Astrocyte of the hippocampus (primary cell): ENCODE measurements at places on chromosomes 2 and 18.

DNA sequence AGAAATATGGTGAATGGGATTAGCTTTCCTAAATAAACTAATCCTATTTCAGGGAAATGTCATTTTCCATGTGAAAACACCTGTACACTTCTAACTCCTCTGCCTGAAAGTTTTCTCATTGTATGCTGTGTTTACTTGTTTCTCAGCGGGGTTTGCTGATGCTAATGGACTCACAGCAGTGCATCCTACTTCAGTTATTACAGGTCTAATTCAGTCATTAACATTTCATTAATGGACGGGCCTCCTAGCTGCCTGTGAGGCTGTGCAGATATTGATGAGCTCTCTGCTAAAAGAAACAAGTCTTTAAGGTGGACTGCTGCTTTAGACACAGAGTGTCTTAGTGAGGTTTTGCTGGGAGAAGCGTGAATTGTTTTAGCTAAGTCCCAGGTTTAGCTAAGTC, 1342.0 kb upstream of the ZEB2 start:
- DNase-seq: no peak

DNA sequence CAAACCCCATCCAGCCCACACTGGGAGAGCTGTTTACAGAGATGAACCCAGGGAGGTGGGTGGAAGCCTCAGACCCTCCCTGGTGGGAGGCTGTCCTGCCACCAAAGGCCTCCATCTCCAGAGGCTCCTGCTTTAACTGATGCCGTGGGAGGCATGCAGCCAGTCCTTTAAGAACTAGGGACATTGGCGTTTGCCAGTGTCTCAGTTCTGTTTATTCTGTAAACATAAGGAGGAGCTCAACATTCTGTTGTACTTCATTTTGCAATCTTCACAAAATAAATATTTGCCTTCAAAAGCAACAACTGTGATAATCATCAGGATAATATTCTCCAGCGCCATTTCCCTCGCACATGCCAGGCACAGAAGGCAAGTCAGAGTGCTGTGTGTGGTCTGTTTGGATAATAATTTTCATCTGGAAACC, 6.8 kb downstream of the EDAR start:
- DNase-seq: no peak

- DNase-seq: no peak
Measured at GRCh38 chr2:154914561-154914960, 216.1 kb downstream of the KCNJ3 start.

- peak; percentile 18 for DNase-seq
Measured at GRCh38 chr18:5463390-5463789, 80.4 kb downstream of the EPB41L3 start.

DNA sequence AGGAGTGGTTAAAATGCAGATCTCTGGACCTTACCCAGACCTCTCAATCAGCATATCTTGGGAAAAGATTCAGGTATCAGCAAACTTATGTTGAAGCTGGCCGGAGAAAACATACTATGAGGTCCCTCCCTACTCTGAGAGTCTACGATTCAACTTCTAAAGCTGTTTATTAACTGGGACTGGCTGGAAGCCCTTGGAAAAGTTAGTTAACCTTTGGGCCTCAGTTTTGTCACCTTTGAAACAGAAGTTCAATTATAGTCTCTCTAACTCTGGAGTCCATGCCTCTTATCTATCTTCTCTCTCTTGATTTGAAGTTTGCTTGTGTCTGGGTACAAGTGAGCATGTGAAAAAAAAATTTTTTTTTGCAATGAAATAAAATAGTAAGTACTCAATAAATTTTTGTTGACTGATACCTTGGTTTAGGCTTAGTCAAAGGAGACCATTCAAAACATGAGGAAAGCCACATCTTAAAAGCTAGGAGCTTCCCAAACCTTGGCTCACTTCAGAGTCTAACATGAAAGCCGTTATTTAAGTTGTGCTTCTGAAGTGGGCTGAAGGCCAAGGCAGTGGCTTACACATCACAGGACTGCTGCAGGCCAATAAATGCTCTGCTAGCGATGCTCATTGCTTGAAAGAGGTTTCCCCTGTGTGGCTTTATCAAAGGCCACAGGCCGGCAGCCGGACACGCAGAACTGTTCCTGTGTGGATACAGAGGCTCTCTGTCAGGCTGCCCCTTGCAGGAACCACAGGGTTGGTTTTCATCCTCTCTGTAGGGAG, 110.6 kb upstream of the FAM136A start:
- DNase-seq: peak; percentile 33

DNA sequence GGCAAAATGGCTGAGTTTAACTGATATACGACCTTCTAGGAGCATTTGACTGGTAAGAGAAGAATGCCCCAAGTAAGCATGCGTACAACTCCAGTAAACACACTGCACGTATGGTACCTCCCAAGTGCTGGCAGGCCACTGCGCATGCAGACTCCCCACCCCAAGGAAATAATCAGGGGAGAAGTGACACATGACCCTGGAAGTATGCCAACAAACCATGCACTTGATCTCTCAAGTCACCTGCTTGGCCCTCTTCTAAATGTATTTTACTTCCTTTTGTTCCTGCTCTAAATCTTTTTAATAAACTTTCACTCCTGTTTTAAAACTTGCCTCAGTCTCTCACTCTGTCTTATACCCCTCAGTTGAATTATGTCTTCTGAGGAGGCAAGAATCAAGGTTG, 129.8 kb upstream of the COL5A2 start:
- no peak for DNase-seq

- DNase-seq: peak; percentile 15
Measured at GRCh38 chr2:207285473-207285815, 119.7 kb upstream of the KLF7 start.

DNA sequence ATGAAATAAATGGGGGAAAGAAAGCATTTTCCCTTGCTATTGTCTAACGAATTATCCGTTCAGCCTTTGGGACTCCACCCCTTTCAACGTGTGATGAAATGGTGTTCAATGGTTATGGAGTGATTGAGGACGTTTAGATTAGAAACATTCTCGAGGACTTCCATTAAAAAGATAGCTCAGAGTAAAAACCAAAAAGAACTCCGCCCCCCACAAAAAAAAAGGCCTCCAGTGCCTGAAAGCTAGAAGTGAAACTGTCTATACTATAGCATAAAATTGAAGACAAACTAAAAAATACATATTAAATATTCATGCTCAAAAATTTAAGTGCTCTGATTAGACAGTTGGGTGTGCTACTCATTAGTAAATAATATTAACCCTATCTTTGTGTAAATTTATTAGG, 3.0 kb upstream of the ZNF516 start:
- DNase-seq: no peak

- no peak for DNase-seq
Measured at GRCh38 chr2:80028584-80028983, 276.0 kb downstream of the LRRTM1 start.

GRCh38 chr18:67379981-67380380, 136.5 kb downstream of the DSEL start:
- no peak for DNase-seq

DNA sequence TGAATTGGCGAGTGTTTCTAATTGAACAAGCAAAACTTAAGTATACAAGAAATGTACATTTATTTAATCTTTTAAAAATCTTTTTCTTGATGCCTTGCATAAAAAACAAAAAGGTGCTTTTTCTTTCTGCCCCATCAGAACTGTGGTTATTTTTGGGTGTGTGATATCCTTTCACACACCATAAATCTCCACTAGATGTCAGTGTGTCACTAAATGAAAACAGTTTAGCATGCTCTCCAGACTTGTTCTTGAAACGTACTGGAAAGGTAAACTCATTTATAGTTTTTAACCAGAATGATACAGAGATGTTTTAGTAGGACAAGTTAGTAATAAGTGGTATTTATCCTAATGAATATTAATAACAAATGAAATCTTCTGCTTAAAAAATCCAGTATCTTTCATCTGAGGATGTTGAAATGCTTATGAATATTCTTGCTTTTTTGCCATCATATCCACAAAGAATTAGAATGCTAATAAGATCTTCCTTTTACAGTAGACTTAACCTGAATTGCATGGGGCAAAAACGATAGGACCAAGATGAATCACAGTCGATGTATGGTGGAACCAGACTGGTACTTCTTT, 96.8 kb downstream of the UBE2E3 start:
- peak; percentile 67 for DNase-seq

DNA sequence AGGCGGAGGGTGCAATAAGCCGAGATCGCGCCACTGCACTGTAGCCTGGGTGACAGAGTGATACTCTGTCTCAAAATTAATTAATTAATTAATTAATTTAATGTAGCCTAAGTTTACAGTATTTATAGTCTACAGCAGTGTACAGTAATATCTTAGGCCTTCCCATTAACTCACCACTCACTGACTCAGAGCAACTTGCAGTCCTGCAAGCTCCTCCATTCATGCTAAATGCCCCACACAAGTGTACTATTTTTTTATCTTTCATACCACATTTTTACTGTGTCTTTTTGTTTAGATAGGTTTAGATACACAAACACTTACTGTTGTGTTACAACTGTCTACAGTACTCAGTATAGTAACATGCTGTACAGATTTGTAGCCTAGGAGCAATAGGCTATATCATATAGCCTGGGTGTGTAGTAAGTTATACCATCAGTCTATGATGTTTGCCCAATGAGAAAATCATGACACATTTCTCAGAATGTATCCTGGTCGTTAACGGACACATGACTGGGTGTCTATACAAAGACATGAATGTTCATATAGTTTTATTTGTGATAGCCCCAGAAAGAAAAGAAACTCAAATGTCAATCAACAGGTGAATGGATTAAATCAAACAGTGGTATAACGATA, 15.8 kb upstream of the RNU2-63P start:
- DNase-seq: no peak

GRCh38 chr2:162324953-162325352, 6.5 kb upstream of the IFIH1 start:
- DNase-seq: no peak

GRCh38 chr2:203804764-203805485, 62.6 kb upstream of the CTLA4 start:
- peak; percentile 31 for DNase-seq

DNA sequence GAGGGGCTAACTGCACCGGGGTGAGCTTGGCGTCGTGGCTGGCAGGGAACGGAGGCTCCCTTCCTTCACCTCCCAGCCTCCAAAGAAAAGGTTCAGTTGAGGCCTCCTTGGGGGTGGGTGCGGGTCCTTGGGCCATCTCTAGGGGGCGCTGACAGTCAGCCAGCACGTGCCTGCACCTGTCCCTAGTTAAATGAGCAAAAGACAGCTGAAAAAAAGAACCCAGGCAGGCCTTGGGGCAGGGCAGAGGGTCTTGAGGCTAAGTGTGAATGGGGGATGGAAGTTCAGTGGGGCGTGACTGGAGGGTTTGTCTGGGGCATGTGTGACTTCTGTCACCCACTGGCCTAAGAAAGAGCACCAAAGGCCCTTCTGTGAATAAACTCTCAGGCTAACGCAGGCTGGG, 56.4 kb downstream of the ZFP36L2 start:
- DNase-seq: no peak

DNA sequence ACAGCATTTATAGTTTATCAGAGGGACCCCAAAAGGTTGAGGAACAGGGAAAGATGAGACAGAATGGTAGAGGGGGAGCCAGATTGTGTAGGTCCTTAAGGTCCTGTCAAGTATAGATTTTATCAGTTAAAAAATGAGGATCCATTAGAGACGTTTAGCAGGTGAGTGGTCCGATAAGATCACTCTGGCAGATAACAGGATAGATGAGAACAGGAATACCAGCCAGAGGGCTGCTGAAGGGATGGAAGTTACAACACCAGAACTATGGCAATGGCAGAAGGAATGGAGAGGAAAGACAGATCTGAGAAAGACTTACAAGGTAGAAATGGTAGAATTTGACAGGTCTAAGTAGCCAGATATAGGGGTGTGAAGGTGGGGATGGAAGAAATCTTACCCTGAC, 141.7 kb downstream of the CDH20 start:
- no peak for DNase-seq

DNA sequence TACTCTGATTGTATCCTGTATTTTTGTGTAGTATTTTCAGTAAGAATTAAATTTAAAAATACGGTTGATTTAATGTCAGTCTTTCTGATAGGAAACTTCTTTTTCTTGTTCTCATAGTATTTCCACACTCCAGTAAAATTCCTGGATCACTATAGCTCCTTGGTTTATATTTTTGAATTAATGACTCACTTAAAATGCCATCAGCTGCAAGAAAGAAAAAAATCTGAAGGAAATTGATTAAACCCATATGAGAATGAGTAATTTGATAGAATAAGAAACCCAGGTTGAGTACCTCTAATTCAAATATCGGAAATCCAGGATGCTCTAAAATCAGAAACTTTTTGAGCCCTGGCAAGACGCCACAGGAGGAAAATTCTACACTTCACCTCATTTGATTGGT, 186.8 kb upstream of the RND3 start:
- no peak for DNase-seq

- peak; percentile 66 for DNase-seq
Measured at GRCh38 chr2:101704046-101704466, 6.5 kb downstream of the MAP4K4 start.

DNA sequence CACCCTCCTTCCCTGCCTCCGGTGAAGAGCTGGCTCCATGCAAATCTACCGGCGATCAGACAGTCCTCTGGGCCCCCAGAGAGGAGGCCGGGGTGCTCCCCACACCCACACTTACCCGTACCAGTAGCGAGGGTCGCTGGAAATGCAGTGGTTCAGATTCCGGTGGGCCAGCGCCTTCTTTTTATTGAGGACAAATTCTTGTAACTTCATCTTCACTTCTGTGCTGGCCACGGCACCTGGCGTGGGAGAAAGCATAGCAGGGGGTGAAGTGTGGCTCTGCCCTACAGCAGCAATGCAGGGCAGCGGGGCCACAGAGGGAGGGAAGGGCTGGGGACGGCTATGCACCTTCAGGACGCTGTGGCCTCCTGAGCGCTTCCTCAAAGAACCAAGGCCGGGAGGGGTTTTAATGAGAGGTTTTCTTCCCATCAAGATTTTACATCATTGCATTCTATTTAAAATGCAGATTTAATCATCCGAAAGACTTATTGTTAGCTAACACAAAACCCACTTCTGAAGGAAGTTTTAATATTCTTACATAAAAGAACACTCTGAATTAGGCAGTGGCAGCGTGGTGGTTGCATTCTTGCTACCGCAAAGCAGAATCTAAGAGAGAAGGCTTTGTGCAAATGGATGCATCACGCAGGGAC, 237.0 kb downstream of the HDAC4 start:
- DNase-seq: no peak

GRCh38 chr2:20551945-20552328, 99.0 kb downstream of the HS1BP3 start:
- DNase-seq: no peak
